ENCODE measurements at places on chromosomes 12 and 14.

DNA sequence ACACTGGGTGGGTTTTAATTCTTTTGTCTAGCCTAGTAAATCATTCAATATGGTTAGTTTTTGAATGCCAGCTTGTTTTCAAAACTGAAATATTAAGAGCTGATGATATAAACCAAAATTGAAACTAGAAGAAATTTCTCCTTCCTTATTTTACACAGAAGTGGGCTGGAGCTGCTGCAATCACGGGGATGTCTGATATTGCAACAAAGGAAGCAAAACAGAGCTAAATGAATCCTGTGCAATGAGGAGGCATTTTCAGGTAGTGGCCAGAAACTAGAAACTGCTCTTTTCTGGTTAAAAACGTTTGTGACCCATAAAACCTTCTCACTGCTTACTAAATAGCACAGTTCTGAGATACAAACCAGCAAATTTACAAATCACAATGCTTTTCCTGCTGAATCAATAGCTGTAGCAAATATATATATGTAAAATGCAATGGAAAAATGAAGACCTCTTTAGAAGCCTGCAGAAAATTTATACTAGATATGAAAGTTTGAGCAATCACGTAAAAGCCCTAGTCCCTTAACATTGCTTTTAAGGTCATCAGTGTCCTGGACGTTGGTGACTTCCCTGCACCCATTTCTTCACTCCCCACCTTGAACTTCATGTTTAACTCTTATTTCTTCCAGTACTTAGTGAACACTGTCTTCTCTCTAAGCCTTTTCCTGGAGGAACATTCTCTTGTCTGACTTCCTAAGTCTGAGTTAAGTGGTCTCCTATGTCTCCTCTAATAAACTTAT, 15.9 kb upstream of the LRRK2 start:
- peak; percentile 69 for DNase-seq

DNA sequence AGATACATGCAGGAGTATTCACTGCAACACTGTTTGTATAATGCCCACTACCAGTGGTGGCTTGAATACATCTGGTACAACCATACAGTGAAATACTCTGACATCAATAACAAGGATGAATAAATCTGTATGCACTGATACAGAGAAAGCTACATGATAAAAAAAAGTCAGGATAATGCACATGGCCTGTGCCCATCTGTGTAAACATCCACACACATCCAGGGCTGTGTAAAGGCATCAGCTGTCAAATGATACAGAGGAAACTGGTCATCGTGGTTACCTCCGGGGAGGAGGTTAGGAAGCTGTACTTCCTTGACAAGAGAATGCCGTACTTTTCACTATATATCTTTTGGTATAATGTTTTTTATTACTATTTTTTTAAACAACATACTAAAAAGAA, 176.6 kb downstream of the FOXN3 start:
- no peak for DNase-seq

DNA sequence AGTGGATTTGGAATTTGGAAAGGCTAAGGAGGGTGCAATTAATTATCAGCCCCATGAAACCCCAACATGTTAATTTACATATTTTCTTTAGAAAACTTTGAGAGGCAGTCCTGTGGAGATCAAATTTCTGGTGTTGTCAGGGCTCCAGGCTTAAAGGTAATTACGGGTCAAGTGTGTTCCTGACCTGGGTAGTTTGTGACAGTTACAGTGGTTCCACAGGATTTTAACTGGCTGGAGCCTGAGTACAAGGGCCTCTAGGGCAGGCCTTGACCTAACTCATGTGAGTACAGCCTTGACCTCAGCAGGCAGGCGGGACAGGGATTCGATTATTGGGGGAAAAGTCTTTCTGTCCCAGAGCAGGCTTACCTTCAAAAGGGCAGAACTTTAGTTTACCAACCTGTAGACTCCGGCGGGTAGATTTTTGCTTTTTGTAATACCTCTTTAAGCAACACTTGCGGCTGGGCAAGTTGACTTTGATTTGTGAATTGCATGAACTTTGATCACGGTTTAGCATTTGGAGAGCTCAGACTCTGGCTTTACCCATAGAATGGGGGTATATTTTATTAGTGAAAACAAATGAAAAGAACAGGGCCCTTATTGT, 8.4 kb upstream of the PPTC7 start:
- no peak for DNase-seq

- no peak for DNase-seq
Observed at GRCh38 chr12:40648519-40648918, 43.7 kb upstream of the CNTN1 start.

DNA sequence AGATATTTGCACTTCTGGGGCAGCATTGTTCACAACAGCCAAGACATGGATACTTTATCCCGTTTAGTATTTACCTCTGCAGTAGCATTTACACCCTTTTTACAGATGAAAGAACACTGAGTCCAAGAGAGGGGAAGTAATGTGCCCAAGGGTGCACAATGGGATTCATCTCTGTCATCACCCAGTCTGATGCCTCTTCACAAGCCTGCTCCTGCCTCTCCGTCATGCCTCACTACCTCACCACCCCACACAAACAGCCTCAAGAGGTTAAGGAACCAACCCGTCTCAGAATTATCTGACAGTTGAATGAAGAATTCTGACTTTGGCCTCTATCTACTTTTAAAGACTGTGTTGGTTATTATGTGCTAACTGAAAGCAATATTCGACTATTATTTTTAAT, 368.4 kb downstream of the ATP23 start:
- no peak for DNase-seq

DNA sequence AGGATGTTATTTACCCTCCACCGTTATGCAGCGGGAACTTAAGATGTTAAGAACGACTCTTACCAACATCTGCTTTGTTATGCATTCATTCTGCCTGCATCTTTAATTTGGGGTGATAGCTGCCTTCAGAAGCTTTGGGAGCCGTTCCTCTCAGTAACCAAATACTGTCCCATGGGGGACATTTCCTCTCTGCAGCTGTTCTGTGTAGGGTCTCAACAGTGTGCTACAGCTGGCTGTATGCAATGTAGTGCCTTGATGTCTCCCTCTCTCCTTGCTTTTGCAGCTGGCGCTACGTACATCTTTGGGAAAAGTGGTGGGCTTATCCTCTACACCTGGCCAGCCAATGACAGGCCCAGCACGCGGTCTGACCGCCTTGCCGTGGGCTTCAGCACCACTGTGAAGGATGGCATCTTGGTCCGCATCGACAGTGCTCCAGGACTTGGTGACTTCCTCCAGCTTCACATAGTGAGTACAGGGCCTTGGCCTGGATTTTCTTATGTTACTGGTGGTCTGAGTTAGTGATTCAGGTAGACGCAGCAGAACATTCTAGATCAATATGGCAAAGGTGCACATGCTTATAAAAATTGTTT, 744.3 kb downstream of the DIO2 start:
- no peak for DNase-seq

GRCh38 chr12:52519826-52520662, at the start of gene KRT5:
KRT5 (minus strand) TSS chr12:52520394; CDS start chr12:52520296, 98 bp downstream.
- DNase-seq, result no peak

DNA sequence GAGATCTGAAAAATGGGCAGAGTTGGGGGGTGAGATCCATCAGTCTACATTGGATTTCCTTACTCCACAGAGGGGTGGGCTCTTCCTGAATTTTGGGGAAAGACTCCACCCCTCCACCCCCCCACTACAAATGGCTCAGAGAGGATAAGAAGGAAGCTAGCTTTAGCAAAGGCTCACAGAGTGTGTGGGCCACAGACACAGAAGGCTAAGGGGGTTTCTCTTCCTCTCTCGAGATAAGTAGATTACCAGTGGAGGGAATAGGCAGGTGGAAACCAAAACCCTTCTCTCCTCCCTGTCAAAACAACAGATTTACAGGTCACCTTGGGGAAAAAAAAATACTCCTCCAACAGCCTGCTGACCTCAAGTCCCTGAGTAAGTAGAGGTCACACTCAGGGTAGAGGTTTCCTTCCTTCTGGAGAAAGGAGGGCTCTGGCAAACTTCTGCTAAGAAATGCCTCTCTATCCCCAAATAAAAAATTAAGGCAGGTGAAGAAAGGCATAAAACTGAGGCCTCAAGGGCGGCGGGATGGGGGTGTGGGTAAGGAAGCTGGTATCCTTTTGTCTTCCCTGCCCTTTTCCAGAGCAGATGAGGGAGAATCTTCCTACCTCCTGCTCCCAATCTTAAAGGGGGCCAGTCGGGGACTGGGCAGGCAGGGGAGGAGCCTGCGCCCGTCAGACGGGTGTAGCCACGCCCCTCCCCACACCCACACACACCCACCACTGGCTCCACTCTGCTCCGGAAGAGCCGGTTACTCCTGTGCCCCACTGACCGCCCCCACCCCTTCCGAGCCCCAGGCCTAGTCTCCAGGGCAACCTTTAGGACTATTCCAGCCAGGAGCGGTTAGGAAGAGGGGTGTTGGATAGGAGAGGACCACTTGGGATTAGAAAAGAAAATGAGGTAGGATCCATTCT, 1.9 kb upstream of the BAZ2A start:
- DNase-seq, result peak; percentile 84

DNA sequence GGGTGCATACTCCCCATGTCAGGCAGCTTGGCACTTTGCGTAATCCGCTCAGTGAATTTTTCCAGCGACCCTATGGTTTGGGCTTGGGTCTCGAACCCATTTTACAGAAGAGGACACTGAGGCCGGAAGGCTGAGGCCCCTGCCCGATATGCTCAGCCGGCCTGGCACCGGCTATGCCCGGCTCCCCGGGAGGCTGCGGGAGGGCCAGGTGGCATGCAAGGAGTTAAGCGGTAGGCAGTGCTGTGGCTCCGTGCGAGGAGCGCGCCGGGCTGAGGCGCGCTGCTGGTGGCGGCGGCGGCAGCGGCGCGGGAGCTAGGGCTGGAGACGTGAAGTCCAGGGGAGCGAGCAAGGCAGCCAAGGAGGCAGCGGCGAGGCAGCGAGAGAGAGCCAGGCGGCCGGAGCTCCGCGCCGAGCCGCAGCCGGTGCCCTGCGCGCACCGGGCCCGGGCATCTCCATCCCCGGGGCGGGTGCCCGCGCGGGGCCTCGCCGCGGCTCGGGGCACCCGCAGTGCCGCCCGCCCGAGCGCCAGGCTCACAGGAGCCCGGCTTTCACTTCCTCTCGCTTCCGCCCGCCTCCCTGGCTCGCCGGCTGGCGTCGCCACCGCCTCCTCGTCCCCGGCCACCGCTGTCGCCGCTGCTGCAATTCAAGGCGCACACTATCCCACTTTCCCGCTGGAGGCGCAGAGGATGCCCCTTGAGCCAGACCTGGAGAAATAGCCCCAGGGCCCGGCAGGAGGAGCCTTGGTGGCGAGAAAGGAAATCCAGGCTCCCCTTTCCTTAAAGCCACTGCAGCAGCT, at the start of gene WSCD2:
TSS of gene WSCD2 (plus strand) at position 272 of the 796 bp plus-strand sequence. CDS start 66,545 bp downstream, outside the sequence.
- no peak for DNase-seq

- no peak for DNase-seq
Observed at GRCh38 chr12:53070877-53071492, 8.2 kb downstream of the SPRYD3 start.

DNA sequence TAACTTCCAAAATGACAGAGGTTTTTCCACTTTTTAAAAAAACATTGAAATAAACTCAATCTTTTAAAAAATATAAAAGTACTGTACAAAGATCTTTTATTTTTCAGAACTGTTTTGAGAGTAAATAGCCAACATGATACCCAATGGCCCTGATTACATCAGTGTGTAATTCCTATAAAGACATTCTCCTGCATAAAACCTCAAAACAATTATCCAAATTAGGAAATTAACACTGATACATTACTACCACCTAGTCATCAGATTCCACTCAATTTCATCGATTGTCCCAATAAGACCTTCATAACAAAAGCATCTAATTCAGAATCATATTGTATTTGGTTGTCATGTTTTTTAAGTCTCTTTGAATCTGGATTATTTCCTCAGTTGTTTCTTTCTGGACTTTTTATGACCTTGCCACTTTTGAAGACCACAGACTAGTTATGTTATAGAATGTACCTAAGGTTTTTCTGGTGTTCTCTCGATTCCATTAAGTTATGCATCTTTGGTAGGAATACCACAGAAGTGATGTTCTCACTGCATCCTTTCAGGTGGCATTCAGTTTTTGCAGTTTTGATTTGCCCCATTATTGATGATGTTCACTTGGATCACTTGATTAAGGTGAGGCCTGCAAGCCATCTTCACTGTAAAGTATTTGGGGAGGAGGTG, 4.0 kb upstream of the YEATS4 start:
- no peak for DNase-seq

GRCh38 chr12:113113397-113113796, 22.2 kb downstream of the RASAL1 start:
- no peak for DNase-seq

GRCh38 chr12:119410396-119410795, 75.9 kb downstream of the CCDC60 start:
- DNase-seq, result no peak

GRCh38 chr12:42444192-42444943, 118.4 kb downstream of the PPHLN1 start:
- no peak for DNase-seq

GRCh38 chr12:101480849-101481248, 5.7 kb downstream of the SPIC start:
- DNase-seq, result no peak

GRCh38 chr12:5777451-5777850, 167.6 kb downstream of the ANO2 start:
- DNase-seq, result no peak

DNA sequence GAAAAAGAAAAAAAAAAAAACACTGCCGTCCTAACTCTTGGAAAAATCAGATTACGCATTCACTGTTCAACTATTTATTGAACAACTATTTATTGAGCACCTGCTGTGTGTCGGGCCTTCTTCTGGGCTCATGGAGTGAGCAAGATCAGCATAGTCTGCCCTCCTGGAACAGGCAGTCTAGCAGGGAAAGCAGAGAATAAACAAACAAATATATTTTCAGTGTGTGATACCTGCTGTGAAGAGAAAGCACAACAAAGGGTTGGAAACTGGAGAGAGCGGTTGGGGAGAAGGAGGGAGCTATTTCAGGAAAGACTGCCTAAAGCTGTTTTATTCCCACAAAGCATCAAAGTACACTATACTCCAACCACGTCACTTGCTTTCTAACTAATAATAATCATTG, 10.8 kb downstream of the PROX2 start:
- no peak for DNase-seq

DNA sequence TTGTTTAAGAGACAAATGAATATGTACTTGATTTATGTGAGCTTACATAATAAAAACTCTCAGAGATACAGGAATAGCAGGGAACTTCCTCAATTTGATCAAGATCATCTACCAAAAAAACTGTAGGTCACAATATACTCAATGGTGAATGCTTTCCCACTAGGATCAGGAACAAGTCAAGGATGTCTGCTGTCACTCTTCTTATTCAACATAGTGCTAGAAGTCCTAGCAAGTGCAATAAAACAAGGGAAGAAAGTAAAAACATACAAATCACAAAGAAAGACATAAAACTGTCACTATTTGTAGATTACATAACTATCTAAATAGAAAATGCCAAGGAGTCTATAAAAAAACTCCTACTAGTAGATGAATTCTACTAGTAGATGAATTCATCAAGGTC, 41.9 kb upstream of the PAWR start:
- DNase-seq, result no peak

All from upper lobe of left lung (tissue), 6 donors.